GDM1 (cell line): ENCODE measurements at places on chromosomes 13 and 19.

GRCh38 chr13:102443249-102443648 is 41.4 kb upstream of the FGF14 start:
- no peak for DNase-seq

- no peak for DNase-seq
Observed at GRCh38 chr13:48221686-48222187, 11.3 kb upstream of the ITM2B start.

DNA sequence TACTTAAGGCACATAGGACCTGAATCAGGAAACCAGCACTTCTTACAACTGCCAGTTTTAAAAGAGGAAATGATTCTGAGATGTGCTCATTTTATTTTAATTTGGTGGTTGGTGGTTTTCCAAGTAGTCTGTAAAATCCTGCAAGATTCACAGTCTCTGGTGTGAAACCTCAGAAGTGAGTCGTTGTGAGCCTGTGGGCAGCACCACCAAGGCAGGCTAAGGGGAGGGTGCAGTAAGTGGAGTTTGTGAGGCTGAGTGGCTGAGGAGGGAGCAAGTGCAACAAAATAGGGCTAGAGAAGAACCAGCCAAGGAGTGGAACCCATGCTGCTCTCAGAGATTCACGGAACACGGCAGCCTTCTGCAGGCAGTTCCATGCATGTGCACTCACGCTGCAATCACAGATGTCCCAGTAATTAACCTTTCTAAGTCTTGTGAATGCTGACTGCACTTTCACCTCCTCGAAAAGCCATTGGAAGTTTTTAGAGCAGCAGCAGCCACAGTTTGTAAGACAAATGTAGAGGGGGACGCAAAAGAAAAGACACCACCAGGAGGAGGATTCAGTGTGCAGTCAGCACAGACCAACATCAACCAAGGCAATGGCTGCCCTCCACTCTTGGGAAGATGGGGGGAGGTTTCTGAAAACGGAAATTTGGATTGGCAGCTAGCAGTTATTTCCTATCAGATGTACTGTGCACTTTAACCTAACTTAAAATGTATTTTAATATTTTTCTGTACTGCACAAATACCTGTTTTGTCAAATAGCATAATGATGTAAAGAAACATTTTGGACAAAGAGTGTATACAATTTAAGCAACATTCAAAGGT is 44.9 kb downstream of the ESD start:
- peak; percentile 51 for DNase-seq

DNA sequence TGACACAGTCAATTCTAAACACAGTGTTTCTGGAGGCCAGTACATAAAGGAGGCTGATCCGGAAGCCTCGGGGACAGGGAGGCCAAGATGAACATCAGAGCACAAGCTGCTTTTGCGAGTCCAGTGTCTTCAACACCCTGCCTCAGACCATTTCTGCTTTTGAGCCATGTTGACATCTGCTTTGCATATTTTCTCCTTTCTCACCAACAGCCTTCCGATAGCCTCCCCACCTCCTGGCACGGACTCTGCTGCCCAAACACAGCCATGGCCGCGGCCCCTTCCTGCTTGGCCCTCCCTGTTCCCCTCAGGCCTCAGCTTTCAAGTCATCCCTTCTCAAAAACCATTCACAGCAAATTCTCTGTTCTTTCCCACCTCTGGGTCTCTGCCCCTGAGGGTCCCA is 3.6 kb downstream of the LRRC25 start:
- no peak for DNase-seq

- no peak for DNase-seq
Observed at GRCh38 chr19:16678498-16678897, 17.6 kb downstream of the TMEM38A start.

- no peak for DNase-seq
Observed at GRCh38 chr13:43611281-43612273, 175.2 kb downstream of the ENOX1 start.

DNA sequence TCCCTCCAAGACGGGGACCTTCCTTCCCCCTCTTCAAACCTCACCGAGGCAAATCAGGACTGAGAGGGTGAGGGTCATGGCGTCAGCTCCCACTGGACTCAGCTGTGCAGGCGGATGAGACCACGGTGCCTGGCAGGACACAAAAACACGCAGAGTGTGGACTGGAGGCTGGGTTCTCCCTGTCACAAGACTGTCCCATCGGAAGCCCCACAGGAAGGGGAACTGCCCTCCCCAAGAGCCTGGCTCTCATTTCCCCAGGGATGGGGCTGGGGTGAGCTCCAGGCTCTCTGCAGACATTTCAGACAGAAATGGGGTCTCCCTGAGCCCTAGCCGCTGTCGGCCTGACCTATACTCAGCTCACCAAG is at the start of gene LILRB5:
LILRB5 (minus strand) TSS at position 158 of the 365 bp plus-strand sequence; CDS start at position 78, 80 bp downstream.
- no peak for DNase-seq

GRCh38 chr19:5534787-5535586 is 32.8 kb downstream of the TINCR start:
- no peak for DNase-seq

DNA sequence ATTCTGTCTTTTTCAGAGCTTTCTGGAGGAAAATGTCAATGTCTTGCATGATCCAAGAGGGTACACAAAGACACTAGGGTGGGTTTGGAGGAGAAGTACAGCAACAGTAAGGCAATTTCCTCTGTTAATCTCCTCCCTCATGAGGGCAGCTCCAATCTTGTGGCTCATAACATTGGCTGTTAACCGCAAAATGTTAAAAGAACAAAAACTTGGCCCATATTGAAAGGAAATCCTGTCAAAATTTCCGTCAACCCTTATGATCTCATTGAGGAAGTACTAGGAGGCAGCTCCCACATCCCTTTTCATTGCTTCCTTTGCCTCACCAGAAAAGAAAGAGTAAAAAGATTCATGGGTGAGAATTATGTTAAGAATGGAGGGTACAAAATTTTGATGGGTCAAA is 11.6 kb downstream of the OXGR1 start:
- DNase-seq, result peak; percentile 45

DNA sequence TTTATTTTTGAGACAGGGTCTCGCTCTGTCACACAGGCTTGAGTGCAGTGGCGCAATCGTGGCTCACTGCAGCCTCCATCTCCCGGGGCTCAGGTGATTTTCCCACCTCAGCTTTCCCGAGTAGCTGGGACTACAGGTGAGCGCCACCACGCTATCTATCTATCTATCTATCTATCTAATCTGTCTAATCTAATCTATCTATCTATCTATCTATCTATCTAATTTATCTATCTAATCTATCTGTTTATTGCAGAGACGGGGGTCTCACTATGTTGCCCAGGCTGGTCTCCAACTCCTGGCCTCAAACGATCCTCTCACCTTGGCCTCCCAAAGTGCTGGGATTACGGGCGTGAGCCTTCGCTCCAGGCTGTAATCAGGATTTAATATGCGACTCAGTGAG is 587 bp downstream of the ZNF613 start:
- no peak for DNase-seq

- DNase-seq, result no peak
Observed at GRCh38 chr19:52662631-52663030, 24.5 kb upstream of the ZNF83 start.

DNA sequence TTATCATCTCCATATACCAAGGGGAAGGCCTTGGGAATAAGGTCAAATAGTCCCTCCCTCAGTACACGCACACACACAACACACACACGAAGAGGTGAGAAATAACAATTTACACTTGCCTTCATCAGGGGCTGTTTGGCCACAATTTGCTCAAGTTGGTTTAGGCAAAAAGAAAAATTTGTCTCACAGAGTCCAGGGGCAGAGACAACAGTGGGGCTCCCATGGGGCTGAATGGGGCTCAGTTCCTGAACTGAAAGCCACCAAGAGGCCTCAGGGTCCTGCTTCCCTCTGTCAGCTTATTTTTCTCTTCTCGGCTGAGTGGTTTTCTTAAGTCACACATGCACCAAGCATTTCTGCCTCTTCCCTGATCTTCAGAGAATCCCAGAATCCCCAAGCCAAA is 35.5 kb downstream of the PCDH8 start:
- no peak for DNase-seq

DNA sequence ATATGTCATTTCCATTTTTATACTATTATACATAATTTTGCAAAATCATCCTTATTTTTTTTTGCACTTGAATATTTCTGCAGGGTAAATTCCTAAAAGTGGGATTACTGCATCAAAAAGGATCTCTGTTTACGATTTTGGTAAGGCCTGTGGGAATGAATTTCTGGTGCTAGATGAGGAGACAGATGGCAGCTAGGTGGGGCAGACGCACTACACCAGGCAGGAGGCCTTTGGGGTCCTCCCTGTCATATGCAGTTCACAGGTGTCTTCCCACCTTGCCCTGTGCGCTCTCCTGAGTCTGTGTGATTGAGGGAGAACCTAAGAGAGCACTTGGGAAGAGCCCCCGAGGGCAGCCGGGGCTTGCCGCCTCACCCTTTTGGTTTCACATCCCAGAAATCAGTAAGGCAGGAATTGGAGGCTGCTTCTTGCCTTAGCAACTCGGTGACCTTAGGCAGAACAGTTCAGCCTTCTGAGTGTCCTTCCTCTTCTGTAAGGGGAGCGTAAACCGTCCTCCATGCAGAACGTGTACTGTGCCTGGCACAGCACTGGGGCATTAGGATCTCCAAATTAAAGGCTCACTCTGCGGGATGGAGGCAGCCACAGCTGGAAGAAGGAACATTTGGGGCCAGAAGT is 13.4 kb upstream of the GJB2 start:
- DNase-seq, result no peak

- DNase-seq, result no peak
Observed at GRCh38 chr13:44739120-44739519, 163.0 kb upstream of the TSC22D1 start.

DNA sequence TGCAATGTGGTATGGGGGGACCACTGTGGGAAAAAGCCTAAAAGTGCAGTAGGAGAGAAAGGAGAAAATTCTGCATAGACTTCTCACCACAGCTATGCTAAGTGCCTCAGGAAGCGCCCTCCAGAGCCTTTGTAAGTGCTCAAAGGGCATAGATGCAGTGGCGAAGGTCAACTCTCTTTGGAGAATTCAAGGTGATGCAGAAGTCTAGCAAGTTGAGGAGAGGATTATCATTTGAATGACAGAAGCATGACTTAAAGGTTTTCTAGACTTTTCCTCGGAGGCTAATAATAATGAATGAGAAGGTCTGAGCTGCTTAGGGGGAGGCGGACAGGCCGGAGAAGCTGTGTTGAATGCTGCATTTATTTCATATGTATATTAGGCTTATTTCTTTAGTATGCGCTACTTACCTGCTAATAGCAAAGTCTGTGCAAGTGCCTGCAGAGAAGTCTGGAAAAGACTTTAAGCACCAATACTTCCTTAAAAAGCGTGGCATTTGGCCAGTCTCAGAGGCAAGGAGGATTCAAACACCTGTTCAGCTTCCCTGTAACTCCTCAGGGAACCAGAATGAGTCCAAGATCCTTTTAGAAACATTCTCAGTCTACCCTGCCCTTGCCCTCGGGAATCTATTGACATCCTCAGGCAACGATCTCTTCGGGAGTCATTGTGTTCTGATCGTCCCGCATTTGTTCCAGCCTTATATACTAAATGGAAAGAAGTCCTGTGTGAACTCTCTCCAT is 56.2 kb downstream of the FLT1 start:
- DNase-seq, result no peak
